Activated CD4-positive, alpha-beta memory T cell treated with anti-CD3 and anti-CD28 coated beads, Interleukin-2, amount 10 ng/mL, durations not matched to agents 7 days and 5 days (primary cell): ENCODE measurements at places on chromosomes 5 and 9. TPM values are rescaled to one million over a fixed set of nuclear protein-coding genes. Genes with fewer than 3 reads are reported as not detected.

- DNase-seq = no peak
These were observed 3.7 kb upstream of the CDC23 start for GRCh38 chr5:138216799-138217198.

DNA sequence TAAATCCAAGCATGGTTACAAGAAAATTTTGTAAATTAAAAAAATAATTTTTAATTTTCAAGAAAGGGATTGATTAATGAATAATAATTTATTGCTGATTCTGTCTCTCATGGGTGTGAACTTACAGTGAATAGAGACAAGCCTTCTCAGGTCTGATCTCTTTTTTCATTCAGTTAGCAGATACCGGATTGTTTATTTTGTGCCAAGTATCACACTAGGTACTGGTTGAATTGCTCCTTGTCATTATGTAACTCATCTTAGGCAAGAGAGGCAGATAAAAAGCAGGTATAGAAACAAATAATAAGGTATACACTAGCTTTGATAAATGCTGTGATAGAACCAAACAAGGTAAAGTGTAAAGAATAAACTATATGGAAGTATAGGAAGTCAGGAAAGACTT lies 283.3 kb downstream of the PJA2 start:
- no peak for DNase-seq

The SPATA31C2 gene
- total RNA-seq = not detected

The CAMK4 gene
- 59.5 TPM for total RNA-seq

The PDGFRB gene
- 7.2 TPM for total RNA-seq

- no peak for DNase-seq
These were observed 340.6 kb upstream of the IRX4 start for GRCh38 chr5:2223303-2223702.

GRCh38 chr9:111605041-111605559 lies 5.7 kb upstream of the PTGR1 start:
- no peak for DNase-seq

- no peak for DNase-seq
These were observed 829.0 kb downstream of the DNAH5 start for GRCh38 chr5:13115476-13115875.
